ENCODE measurements at places on chromosomes 2 and 18.

DNA sequence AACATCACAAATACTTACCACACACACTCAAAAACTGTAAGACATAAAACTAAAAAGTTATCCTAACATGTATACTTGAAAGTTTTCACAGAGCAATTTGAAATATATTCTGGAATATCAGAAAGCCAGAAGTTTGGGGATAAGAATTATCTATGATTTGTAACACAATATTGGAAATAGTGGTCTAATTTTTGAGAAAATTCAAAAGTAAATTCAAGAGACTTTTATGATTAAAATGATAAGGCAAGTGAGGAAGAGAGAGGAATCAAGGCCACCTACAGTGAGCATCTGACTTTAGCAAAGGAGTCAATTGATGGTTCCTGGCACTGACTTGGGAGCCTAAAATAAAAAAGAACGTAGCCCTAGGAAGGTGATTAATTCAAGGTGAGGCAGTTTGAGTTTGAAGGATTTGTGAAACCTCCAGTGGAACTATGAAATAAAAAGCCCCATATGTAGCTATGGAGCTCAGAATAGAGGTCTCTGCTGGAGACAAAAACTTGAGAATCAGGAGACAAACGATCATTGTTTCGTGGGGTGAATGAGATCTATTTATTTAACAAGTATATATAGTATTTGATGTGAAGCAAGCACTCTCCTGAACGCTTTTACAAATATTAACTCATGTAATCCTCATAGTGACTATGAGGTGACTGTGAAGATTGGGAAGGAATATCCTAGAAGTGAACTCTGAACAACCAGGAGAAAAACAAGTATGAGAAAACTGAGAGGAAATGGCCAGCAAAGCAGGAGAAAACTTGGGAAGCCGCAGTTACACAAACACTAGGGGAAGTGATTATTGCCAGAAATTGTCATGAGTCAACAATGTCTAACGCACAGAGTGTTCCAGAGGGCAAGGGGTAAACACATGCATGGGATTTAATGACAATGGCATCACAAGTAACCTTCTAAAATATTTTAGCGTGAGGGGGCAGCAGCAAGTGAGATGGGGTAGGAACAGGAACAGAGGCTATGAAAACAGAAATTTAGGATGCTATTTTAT is 12.8 kb downstream of the TFPI start:
- DNase-seq = no peak

GRCh38 chr2:29995241-29995640 is 73.9 kb upstream of the ALK start:
- DNase-seq = no peak

DNA sequence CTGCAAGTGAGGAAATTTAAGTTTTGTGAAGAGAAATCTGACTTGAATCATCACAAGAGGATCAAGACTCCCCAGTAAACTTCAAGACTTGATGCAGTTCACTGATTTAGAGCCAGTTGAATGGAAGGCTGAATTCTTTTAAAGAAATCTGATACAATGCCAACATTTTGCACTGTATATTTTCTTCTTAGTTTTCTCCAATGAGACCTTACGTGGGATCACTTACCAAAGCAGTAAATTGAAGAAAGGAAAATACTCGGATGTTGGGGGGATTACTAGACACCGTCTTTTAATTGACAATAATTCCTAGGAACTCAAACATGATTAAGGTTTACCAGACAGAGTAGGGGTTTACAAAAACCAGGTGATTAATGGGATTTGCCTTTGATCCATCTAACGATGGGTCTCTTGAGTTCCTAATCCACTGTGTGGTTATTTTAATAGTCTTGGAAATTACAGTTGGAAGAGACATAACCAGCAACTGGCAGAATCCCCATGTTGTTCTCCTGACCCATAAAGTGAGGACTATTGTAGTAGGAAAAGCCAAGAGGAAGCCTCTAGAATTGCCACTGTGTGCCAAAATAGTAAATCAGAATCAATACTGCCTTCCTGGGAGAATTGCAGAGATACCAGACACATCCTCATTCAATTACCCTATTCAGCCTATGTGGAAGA is 354.5 kb downstream of the PID1 start:
- DNase-seq = no peak

GRCh38 chr2:85377083-85377482 is 22.5 kb downstream of the ELMOD3 start:
- no peak for DNase-seq

DNA sequence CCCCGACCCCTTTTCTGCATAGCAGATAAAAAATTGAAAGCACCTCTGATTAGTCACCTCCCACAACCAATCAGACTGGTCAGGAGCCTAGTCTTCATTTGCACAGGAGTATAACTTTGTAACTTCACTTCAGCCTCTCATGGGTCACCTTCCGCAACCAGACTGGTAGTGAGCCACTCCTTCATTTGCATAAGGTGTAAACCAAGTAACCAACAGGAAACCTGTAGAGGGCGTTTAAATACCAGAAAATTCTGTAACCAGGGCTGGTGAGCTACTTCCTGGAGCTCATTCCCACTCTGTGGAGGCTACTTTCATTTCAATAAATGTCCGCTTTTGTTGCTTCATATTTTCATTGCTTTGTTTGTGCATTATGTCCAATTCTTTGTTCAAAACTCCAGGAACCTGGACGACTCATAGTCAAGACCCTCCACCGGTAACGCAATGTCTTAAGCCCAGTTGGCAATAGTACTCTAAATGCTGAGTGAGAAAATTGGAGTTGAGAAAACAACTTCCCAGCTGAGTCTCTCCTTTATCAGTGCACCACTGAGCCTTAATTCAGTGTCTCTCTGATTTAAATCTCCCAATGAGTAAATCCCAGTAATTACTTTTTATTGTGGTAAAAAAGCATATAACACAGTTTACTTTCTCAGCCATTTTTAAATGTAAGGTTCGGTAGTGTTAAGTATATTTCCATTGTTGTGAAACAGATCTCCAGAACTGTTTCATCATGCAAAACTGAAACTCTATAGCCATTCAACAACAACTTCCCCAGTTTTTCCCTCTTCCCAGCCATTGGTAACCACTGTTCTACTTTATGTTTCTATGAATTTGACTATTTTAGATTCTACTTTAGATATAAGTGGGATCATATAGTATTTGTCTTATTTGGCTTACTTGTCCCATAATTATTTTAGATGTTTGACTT is 392.7 kb upstream of the SLC8A1 start:
- no peak for DNase-seq

GRCh38 chr2:239157269-239157668 is 243.6 kb downstream of the HDAC4 start:
- no peak for DNase-seq
